ENCODE measurements at places on chromosomes 1 and 21.

- no peak for DNase-seq
These were observed 24.1 kb downstream of the PIGM start for GRCh38 chr1:160007577-160008200.

- DNase-seq = no peak
These were observed 7.5 kb upstream of the PSEN2 start for GRCh38 chr1:226862890-226863289.

DNA sequence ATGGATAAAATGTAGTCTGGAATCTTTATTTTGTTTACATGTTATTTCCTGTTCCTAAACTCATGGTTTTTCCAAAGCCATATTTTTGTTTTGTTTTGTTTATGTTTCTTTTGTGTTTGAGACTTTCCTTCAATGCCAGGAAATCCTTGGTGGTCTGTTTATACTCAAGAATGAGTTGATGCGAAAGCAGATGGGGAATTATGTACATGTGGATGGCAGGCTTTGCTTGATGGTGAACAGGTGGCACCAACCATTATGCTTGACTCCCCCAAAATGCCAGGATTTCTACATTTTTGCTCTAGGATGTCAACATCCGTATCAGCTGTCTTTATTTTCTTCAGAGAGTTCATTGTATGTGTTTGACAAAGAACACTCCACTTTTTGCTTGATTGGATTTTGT, 448.5 kb downstream of the PRDM2 start:
- no peak for DNase-seq

- no peak for DNase-seq
These were observed 103.0 kb downstream of the SSBP3 start for GRCh38 chr1:54302951-54303843.

GRCh38 chr1:232901255-232901654, 49.2 kb upstream of the NTPCR start:
- no peak for DNase-seq
